ENCODE measurements at places on chromosomes 2 and 18. TPM values are rescaled to one million over a fixed set of nuclear protein-coding genes. Genes with fewer than 3 reads are reported as not detected.
A peak's percentile ranks its signal among the peaks of the same experiment; 100 is the strongest.

DNA sequence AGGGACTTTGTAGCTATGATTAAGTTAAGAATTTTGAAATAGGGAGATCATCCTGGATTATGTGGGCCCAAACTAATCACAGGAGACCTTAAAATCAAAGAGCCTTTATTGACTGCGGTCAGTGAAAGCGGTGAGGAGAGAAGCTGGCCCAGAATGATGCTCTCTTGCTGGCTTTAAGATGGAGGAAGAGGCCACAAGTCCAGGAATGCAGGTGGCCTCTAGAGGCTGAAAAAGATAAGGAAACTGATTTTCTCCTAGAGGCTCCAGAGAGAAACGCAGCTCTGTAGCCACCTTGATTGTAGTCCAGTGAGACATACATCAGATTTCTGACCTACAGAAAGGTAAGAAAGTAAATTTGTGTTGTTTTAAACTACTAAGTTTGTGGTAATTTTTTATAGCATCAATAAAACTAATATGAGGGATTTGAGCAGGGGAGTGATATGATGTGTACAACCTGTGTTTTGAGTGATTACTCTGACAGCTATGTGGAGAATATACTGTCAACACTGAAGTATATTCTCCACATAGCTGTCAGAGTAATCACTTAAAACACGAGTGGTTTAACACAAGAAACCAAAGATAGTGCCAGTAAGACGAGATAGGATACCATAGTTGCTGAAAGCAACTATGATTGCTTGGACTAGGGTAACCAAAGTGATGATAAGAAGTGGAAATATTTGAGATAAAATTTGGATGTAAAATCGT, 364.4 kb upstream of the CHST9 start:
- DNase-seq: no peak

DNA sequence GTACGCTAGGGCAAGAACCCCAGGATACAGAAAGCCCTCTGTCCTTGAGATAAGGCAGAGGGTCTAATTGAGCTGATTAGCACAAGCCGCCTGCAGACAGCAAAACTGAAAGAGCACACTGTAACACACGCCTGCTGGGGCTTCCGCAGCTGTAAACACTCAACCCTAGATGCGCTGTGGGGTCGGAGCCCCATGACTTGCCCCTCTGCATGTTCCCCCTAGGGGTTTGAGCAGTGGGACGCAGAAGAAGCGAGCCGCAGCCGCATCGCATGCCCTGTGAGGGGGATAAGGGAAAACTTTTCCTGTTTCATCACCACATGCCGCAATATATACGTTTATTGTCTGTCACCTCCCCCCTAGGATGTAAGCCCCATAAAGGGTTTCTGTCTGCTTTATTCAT, 384.6 kb downstream of the PLCL1 start:
- no peak for DNase-seq

GRCh38 chr2:58073751-58074150, 27.1 kb downstream of the VRK2 start:
- no peak for DNase-seq

- DNase-seq: no peak
Measured at GRCh38 chr2:222364285-222364895, 60.0 kb upstream of the SGPP2 start.

DNA sequence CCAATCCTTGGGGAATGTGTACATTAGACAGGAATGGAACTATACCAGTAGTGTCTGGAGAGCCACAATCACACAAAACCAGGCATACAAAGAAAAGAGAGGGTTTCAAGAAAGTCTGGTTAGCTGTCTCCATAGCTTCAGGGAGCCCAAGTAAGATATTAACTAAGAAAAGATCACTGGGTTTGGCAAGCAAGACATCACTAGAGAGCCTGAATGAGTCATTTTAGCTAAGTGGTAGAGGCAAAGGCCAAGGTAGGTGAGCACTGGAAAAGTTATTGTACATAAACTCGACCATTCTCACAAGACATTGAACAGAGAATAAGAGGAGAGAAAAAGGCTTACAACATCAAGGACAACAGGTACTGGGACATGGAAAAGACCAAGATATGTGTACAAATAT, 143.8 kb upstream of the ARL4C start:
- DNase-seq: no peak

GRCh38 chr18:40055262-40055661, 1899.8 kb upstream of the PIK3C3 start:
- DNase-seq: no peak

GRCh38 chr2:26916128-26916692, 54.2 kb upstream of the MAPRE3 start:
- no peak for DNase-seq

TMEM178A gene
- total RNA-seq: 1.5 TPM

COLEC12 gene
- total RNA-seq: 36.7 TPM

- no peak for DNase-seq
Measured at GRCh38 chr18:48992133-48992532, 41.4 kb upstream of the SMAD7 start.

DNA sequence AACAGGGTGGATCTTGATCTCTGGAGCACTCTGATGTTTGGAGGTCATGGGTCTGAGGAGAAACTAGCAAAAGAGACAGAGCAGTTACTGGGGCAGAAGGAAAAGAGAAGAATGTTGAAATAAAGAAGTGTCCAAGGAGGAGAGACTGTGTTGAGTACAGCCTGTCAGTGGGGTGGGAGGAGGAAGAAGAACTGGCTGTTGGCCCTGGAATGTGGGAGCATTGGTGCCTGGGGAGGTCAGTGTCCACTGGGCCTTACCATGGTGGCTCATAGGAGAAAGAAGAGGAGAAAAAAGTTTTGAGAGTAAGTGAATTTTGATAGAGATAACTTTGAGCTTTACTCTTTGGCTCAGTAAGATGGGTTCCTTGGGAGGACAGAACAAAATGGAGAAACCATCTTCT, 499.0 kb downstream of the TXNL1 start:
- DNase-seq: no peak

- no peak for DNase-seq
Measured at GRCh38 chr2:54577944-54578647, 122.0 kb downstream of the SPTBN1 start.

GRCh38 chr2:240786355-240786841, 33.6 kb downstream of the KIF1A start:
- no peak for DNase-seq

GRCh38 chr2:200399046-200399445, 92.6 kb downstream of the SPATS2L start:
- no peak for DNase-seq

RAX gene
- total RNA-seq: not detected

- DNase-seq: no peak
Measured at GRCh38 chr2:42261518-42262195, 92.5 kb downstream of the EML4 start.

DNA sequence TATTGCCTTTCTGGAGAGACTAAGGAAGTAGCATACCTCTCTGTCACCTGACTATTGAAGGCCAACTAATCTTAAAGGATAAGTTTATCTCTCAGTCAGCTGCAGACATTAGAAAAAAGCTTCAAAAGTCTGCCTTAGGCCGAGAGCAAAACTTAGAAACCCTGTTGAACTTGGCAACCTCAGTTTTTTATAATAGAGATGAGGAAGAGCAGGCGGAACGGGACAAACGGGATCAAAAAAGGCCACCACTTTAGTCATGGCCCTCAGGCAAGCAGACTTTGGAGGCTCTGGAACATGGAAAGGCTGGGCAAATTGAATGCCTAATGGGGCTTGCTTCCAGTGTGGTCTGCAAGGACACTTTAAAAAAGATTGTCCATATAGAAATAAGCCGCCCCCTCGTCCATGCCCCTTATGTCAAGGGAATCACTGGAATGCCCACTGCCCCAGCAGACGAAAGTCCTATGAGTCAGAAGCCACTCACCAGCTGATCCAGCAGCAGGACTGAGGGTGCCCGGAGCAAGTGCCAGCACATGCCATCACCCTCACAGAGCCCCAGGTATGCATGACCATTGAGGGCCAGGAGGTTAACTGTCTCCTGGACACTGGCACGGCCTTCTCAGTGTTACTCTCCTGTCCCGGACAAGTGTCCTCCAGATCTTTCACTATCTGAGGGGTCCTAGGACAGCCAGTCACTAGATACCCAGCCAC, 61.5 kb upstream of the FAM98A start:
- no peak for DNase-seq

- no peak for DNase-seq
Measured at GRCh38 chr18:66867653-66868052, 263.8 kb upstream of the CDH19 start.

ZNF385B gene
- total RNA-seq: 0.39 TPM

DNA sequence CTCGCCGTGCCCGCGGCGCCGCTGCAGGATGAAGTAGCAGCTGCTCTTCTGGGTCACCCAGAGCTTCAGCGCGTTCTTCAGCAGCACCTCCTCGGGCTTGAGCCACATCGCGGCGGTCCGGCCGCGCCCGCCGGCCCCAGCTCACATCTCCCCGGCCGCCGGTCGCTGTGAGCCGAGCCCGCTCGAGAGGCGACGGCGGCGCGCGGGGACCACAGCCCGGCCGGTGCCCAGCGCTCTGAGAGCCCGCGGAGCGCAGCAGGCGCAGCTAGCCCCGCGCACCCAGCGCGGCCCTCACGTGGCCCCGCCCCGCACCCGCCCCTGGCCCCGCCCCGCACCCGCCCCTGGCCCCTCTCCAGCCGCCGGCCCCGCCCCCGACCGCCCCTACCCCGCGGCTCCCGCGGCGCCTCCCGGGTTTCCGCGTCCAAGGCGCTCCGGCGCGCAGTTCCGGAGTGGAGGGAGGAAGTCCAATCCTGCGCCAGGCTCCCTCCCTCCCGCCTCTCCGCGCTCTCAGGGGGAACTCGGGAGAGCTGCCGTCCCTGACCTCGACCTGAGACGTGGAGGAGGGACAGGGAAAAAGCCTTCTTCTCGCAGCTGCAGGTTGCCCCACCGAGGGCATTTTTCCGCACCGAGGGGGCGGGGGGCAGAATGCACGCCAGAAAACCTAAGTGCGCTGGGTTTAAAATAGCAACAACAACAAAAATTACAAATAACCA, at the start of gene TBC1D8:
TBC1D8 (minus strand) TSS at position 237 of the 713 bp plus-strand sequence; CDS start at position 108, 129 bp downstream.
- DNase-seq: peak; percentile 96

DNA sequence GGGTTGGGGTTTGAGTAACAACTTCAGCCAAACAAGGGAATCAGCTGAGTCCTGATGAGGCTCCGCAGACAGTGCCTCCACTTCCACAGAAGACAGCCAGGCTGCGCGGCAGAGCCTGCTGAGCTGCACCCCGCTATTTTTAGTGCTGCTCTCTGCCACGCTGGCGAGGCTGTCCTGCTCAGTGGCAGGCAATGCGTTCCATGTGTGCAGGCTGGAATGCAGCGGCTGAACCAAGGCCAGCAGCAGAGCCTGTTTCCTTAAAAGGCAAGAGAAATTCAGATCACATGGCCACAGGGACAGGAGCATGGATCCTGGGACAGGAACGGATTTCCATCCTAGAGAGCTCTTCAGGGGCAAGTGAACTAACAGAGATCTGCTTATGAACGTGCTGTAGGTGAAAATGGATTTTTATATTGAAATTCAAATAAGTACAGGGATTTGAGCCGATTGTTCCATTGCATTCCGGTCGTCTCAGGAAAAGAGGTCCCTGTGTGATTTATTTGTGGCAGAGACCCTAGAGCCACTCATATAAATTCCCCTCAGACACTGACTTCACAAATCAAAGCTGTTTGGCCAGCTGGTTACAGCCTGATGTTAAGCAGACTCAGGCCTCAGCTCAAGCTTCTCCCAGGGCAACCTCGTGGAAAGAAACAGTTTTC, 98.7 kb downstream of the COL6A3 start:
- DNase-seq: no peak

DNA sequence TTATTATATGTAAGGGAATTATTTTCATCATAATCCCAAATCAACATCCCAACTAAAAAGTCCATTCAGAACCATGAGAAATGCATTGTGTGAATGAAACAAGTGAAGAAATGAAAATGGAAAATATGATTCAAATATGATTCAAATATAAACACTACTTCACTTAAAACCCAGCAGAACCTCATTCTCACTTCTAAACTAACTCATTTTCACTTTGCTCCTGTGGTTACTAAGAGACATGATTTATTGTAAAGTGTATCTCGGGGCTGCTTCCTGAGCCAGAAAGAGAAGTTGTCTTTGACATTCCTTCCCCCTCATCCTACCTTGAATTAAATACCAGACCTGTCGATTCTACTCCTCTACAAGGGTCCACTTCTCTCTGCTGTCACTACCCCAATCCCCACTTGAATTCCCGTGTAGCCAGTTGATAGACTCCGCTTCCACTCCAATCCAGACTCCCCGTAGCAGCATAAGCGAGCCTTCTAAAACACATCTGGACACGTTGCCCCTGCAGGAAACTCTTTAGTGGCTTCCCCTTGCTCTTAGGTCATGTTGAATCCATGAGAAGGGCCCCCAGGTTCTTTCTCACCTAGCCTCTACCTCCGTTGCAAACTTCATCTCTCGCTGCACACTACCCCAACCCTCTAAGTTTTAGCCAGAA, 697.0 kb upstream of the ID2 start:
- no peak for DNase-seq

SKA1 gene
- total RNA-seq: not detected

DNA sequence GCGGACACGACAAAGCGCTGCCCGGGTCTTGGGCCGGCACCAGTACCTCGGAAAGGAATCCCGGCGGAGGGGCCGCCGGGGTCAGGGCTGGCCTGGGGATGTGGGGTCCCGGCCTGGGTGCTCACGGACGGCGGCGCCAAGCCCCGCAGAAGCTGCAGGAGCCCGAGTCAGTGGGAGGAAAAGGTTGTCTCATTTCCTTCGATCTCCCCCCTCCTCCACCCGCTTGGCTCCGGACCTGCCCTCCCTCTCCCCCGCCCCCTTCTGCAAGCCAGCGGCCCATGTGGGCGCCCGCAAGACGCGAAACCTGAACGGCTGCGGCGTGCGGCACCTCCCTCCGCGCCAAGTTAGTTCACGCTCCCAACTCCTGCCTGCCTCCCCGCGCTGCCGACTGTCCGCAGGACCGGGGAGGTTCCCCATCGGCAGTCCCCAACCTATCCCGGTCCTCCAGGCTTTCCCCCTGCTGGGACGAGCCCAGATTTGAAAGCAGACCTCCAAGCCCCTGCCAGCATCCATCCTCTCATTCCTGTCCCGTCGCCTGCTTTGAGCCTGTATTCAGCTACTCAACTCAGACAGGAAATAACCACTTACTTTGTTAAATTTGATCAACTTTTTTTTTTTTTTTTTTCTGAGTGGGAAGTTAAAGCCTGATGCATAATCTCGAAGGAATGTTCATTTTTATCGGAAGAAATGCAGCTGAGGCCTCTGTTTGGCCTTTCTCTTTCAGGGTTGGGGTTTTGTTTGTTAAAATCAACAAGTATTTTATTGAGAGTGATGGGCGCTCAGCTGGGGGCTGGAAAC, at the start of gene EVA1A:
EVA1A (minus strand) TSS at position 172 of the 798 bp plus-strand sequence. CDS start 42,799 bp downstream, outside the sequence.
- DNase-seq: no peak

MERTK gene
- 47.0 TPM for total RNA-seq

DNA sequence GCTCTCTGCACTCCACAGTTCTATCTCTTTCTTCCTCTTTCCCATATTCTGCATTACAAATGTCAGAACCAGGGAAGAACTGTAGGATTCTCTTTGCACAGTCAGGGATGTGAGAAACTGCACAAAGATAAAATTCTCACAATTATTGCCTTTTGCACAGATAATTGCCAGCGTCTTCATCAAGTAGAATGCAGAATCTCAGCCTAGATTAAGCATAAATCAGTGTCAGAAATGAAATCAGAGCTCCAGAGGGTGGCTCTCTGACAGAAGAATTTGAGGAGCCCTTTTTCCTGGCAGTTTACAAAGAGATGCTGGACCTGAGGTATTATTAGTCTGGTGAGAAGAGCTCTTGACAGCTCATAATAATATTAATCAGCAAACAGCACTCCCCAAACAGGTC, 173.1 kb downstream of the PTH2R start:
- no peak for DNase-seq

GRCh38 chr2:11870064-11870463, 123.6 kb downstream of the LPIN1 start:
- no peak for DNase-seq

OTOS gene
- total RNA-seq: not detected

- DNase-seq: no peak
Measured at GRCh38 chr2:2547451-2547850, 216.4 kb upstream of the MYT1L start.
